Right cardiac atrium (tissue), 5 donors: ENCODE measurements at places on chromosomes 12 and 14. TPM values are rescaled to one million over a fixed set of nuclear protein-coding genes. Genes with fewer than 3 reads are reported as not detected.

PDE3A gene
- total RNA-seq = 85.8 TPM

TAS2R9 gene
- not detected for total RNA-seq

ADAMTS20 gene
- total RNA-seq = not detected

CALM1 gene
- total RNA-seq = 426 TPM

MIP gene
- not detected for total RNA-seq

IL26 gene
- total RNA-seq = not detected

GRCh38 chr12:69733638-69734037, 5.0 kb upstream of the RAB3IP start:
- DNase-seq = no peak

DNA sequence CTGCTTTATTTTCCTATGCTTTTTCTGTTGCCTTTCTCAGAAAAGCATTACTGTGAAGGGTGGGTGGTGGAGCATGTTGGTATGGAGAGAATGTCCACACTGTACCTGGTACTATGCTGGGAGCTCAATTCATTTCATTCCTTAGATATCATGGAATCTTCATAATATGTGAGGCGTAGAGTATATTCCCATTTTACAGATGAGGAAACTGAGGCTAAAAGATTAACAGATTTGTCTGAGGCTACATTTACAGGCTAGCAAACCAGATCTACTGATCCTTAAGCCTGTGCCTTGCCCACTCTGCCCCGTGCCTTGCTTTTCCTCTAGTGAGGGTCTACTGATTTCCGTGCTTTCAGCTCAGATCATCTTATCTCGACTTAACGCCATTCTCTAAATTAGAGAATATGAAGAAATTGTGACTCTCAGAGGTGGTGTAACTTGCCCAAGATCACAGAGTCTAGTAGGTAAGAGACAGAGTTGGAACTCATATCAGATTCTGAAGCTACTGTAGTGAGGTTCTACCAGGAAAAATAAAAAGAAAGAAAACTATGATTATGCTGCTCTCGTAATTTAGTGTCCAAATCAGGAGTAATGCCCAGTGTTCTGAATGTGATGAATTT, 5.5 kb downstream of the GLRX5 start:
- DNase-seq = no peak

DNA sequence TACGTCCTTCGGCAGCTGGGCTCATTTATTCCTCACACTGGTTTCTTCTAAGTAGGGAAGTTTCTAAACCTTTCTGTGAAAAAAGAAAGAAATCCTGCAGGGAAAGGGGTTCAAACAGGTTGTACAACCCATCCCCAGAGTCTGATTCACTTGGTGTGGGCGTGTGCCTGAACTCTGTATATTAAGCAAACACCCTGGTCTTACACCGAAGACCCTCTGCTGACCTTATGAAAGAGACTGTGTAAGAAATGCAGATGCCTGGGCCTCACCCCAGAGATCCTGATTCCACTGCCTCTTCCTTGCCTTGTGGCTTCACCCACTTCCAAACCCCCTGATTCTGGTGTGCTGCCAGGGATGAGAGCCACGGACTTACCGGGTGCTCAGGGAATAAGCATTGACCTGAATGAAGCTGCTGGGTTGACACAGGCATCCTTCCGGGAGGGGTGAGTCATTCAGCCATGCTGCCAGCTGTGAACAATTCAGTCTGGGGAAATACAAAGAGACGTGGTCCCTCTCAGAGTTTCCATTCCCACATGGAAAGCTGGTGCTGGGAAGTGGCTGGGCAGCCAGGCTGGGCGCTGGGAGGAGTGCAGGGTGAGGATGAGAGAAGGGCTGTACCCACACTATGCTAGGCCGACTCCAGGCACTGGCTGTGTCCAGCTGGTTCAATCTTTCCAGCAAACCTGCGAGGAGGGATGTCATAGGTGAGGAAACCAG, 26.5 kb upstream of the ACTN1 start:
- peak; percentile 74 for DNase-seq

DNA sequence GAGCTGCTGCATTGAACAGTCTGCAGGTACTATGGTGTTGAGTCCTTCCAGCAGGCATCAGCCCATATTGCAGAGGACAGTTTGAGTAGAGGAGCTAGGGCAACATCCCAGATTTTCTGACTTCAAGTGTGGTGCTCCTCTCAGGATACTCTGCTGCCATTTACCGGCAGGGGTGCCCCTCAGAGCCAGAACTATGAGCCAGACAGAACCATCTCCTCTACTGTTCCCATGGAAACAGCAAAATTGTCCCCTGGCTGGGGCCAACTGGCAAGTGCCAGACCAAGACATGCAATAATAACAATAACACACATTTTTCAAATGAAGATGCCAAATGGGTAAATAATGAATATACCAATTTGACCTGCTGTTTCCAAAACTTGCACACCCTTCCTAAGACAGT, 102.9 kb downstream of the ADCK1 start:
- no peak for DNase-seq

DNA sequence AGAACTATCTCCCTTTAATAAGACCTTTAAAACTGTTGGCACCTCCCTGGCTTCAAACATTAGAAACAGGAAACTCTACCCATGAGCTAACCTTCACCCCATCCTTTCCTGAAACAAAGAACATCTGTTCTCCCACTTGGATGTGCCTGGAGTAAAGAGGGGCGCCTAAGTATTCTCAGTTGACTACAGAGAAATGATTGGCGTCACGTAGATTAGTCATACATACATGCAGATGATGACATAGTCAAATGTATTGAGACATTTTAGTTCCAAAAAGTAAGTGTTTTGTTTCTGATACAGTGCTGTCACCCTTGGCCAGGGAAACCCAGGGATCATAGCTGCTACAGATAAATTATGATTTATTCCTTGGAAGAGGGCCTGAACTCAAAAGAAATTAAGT, 260.0 kb upstream of the PLEKHG7 start:
- no peak for DNase-seq

DNA sequence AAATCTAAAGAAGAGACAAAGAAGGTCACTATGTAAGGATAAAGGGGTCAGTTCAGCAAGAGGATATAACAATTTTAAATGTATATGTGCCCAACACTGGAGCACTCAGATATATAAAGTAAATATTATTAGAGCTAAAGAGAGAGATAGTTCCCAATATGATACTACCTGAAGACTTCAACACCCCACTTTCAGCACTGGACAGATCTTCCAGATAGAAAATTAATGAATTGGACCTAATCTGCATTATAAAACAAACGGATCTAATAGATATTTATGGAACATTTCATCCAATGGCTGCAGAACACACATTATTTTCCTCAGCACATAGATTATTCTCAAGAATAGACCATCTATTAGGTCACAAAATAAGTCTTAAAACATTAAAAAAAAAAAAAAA, 24.1 kb upstream of the SRGAP1 start:
- no peak for DNase-seq

DNA sequence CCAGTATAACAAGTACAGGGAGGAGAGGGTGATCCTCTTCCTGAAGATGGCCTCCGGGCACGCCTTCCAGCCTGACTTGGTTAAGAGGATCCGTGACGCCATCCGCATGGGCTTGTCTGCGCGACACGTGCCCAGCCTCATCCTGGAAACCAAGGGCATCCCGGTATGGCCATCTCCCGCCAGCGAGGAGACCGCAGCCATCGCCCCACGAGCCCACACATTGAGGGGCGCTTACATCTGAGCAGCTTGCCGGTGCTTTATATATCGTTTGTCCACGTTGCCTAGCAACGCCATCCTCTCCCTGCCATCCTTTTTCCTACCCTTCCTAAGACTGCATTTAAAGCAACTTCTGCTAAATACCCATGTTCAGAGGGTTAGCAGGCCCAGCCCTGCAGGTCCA, 71.5 kb downstream of the AACS start:
- no peak for DNase-seq

DNA sequence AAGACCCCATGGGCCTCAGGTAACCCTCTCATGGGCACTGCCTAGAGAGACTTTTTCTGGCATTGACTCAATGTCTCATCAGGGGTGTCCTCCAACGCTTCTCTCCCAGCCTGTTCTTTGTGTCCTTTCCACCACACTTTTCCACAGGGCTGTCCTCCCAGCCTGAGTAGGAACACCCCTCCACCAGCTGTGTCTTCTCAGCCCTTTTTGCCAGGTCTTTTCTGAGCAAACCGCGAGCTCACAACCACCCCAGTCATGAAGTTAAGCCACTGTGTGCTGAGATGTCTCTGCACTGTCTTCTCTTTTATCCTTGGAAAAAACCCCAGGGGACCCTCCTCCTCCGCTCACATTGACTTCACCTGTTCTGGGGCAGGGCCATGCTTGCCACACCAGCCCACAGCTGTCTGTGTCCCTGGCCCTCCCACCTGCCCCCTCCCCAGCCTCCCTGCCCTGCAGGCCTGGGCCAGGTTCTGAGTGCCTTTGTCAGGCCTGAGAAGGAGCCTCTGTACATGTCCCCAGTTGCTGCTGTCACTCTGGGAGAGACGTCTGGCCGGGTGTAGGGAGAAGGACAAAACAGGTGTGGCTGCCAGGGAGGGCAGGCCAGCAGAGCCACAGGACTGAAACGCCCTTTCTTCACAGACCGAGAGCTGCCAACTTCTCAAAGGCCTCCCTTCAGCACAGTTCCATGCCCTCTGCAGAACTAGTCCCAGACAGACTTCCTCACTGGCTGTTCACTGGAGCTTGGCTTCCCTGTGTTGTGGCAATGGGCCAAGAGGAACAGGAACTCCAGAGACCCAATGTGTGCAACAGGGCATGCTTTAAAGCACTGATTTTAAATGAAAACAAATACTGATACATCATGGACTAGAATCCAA, 50.5 kb upstream of the PNMA1 start:
- peak; percentile 82 for DNase-seq

DNA sequence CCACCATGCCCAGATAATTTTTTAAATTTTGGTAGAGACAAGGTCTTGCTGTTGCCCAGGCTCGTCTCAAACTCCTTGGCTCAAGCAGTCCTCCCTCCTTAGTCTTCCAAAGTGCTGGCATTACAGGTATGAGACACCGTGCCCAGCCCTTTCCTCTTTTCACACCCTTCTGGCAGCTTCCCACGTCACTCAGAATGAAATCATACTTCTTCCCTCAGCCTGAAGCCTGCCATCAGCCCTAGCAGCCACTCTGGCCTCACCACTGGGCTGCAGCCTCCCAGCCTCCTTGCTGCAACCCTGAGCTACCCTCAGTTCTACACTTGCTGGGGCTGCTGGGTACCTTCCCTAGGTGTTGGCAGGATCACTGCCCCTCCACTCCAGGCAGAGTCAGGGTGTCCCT, 18.2 kb downstream of the ANKRD9 start:
- DNase-seq = no peak

- no peak for DNase-seq
Observed at GRCh38 chr12:56947633-56948456, 9.6 kb downstream of the RDH16 start.

DNA sequence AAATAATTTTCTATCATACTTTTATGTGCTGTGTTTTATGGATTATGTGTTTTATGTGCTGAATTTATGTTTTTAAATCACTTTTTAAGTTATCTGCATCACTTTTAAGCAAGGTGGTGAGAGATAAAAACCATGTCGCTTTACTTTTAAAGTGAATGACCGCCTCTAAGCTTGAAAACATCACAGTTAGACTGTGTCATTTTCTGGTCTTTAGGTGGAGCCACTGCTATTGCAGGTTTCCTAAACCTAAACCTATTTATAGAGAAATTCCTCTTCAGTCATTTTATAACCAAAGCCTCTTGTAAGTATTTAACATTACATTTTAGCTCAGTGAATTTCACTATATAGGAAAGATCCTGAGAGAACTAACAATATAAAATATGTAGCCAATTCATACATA, 21.0 kb upstream of the MDM2 start:
- no peak for DNase-seq

DNA sequence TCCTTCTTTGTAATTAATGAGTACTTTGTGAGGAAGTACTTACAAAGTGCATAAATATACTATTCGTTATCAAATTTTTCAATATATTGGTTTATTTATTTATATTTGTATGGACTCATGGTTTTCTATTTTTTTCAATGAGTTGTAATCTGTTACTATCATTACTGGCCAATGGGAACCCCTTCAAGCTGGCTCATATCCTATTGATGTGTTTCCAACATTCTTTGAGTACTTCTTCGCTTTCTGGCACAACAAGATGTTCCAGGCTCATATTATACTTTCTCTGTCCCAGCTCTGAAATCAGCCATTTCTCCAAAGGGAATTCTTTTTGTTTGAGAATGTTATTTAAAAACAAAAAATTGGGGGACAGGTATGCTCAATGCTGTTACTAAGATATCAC, 17.5 kb downstream of the YBX3 start:
- no peak for DNase-seq

- DNase-seq = no peak
Observed at GRCh38 chr14:88289234-88289633, 33.8 kb downstream of the KCNK10 start.

DNA sequence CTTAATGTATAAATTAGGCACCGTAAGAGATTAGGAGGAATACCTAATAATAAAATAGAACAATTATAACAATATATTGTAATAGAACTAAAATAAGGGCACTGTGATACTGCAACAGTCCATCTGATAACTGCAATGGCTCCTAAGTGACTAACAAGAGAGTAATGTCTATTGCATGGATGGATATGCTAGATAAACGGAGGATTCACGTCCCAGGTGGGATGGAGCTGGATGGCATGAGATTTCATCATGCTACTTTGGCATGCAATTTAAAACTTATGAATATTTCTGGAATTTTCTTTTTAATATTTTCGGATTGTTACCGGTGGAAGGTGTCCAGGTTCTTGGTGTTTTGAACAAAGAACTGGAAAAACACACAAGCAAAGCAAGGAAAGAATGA, 2.2 kb upstream of the TMEM19 start:
- DNase-seq = no peak

GRCh38 chr14:103022002-103022684, 35.2 kb downstream of the CDC42BPB start:
- no peak for DNase-seq

- no peak for DNase-seq
Observed at GRCh38 chr14:88049266-88049665, 44.3 kb downstream of the GPR65 start.

GRCh38 chr12:40775661-40776060, 83.4 kb downstream of the CNTN1 start:
- DNase-seq = no peak

DNA sequence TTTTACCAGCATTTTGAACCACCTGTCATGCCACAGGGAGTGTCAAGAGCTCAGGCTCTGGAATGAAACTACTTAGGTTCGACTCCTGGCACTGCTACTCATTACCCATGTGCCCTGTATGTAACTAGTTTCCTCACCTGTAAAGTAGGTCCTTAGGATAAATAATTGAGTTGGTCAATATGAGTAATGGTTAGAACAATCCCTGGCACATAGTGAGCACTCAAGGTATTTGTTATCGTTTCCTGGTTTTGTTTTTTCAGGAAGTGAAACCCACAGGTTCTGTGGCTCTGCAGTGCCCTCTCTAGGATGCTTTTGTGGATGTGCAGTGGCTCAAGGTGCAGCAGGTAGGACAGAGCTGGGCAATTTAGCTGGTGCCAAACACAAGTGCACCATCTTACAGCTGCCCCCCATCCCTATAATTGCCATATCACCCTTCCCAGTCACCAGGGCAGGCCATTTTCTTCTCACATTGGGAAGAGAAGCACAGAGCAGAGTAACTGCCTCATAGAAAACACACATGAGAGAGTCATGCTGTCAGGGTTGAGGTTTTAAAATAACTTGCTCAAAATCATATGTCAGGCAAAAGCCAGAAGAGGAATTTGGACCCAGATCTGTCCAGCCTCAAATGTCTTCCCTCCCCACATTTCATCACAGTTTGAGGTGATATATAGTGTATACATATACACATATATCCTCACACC, 297.5 kb downstream of the RPAP3 start:
- DNase-seq = no peak
